ENCODE measurements at places on chromosomes 5 and 9.

DNA sequence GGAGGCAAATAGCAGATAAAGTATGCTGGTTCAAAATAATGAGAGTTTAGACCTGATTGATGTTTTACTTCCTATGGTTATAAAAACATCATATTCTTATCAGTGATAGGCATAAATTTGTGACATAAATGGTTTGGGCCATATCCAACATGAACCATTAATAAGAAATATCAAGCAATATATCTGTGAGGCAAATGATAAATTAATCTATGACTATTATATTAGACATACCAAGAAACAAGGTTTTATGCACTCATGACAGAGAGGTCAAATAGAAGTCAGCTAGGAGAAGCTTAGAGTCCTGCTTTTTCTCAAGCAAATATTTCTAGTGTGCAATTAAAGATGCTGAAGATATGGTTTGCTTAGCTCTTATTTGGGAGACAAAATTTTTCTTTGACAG is 10.4 kb downstream of the SMIM3 start:
- DNase-seq, result no peak

DNA sequence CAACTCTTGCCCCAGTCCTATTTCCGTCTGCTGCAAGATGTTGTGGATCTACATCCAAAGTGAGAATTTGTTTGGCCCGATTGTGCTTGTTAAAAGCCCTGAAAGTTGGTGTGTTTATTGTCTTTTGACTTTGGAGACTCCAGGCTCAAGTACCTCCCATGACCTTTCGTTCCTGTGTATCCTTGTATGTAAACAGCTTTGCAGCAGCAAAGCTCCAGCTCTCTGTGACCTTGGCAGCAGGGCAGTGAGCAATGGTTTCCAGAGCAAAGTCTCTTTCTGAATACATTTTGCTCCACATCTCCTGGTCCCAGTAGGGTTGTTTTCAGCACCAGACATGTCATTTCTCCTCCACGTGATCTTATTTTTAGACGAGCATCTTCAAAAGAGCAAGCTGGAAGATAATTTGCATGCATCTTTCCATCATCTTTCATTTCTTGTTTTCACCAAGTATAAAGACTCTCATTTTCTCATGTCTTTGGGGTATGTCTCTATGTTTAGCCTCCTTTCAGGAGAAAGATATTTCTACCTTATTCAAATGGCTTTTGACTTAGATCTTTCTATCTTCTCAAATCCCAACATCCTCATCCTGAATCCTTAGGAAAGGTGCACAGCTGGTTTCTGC is 68.1 kb upstream of the ERCC6L2 start:
- DNase-seq, result no peak

- DNase-seq, result no peak
Observed at GRCh38 chr9:30746589-30746988, 1637.9 kb upstream of the ACO1 start.

GRCh38 chr9:3391414-3391813 is 134.4 kb downstream of the RFX3 start:
- no peak for DNase-seq

GRCh38 chr5:130110328-130110727 is 206.1 kb downstream of the CHSY3 start:
- DNase-seq, result no peak

DNA sequence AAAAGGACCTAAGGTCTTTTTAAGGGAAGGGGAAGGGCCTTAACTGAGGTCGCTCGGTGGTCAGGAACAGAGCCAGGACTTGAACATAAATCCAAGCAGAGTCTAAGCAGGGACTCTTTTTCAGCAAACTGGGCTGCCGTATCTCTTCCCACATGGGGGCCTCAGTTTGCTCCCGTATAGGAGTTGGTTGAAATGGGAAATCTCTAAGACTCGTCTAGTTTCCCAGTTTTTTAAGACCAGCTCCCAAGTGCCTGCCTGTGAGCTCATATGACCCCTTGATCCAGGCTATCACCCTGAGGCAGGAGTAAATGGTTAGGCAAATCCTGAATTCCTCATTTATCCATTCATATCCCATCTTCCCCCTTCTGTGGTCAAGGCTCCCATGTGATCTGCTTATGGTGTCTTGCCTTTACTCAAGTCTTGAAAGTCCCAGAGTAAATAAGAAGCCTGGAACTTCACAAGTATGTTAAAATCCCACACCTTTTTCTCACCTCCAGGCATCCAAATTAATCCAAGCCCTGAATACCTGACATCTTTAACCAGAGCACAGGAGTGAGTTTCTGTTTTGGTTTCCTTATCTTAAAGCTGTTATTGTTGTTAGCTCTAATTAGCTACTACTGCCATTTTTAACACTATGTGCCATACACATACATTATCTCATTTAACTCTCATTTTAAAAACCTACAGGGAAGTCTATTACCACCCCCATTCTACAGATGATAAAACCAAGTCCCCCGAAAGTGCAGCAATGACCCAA is 3.0 kb downstream of the ARSI start:
- DNase-seq, result no peak

- DNase-seq, result no peak
Observed at GRCh38 chr9:26243726-26244125, 565.5 kb upstream of the TUSC1 start.

- no peak for DNase-seq
Observed at GRCh38 chr5:22079566-22079965, 773.6 kb downstream of the CDH12 start.

DNA sequence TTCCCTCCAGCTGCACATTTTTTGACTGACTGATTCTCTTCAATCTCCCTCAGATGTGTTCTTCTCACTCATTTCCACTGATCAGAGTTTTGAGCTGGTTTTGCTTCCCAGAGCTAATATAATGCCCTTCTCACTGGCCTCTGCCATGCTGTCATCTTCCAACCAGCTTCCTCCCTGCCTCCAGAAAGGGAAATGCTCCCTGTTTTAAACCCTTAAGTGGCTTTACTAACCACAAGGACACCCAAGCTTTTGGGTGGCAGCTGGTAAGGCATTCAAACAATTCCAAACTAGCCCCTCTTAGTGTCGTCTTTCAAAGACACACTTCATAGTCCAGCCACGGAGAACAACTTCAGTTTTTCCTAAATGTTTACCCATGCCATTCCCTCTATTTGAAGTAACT is 172.5 kb downstream of the CRB2 start:
- no peak for DNase-seq

- DNase-seq, result no peak
Observed at GRCh38 chr5:54867310-54867944, 118.0 kb downstream of the ESM1 start.

GRCh38 chr9:106758911-106759310 is 104.1 kb upstream of the ZNF462 start:
- no peak for DNase-seq

DNA sequence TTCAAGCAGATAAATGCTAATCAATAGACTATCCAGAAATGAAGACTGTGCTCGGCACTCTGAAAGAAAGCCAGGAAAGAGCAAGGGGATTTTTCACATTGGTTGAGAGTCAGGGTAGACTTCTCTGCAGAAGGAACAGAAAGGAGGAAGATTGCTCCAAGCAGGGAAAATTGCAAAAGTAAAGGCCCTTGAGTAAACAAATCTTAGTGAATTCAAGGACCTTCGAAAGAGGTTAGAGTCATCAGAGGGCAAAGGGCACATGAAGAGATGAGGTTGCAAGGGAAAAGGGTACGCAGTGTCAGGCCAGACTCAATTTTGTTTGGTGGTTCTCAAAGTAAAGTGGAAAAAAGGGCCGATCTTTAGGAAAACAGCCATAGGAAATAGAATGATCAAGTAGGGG is 157.6 kb upstream of the RAI14 start:
- no peak for DNase-seq

DNA sequence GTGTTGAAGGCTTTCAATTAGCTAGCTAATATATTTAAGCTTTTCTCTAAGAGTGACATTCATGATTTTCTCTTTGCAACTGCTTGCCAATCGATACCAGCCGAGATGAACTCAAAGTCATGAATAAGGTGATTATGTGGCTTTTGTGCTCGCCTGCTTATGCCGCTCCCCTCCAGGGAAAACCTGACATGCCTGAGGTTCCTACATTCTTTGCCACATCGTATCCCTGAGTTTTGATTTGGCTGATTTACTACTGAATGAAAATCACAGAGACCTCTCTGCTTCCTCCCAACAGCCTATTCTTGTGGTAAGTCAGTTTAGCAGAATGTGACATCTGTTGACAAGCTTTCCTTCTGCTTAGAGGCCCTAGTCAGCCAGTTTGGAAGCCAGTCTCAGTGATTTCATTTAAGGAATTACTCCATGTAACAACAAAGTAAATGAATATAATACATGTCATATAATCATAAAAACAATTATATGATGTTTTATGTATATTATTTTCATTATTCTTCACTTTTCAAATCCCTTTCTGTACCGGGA is 513.4 kb downstream of the CSNK1G3 start:
- no peak for DNase-seq

GRCh38 chr5:130731839-130732238 is 433.2 kb downstream of the HINT1 start:
- no peak for DNase-seq

- no peak for DNase-seq
Observed at GRCh38 chr5:92998456-92998855, 582.6 kb downstream of the NR2F1-AS1 start.

- DNase-seq, result no peak
Observed at GRCh38 chr5:143569722-143570567, 166.5 kb upstream of the NR3C1 start.

DNA sequence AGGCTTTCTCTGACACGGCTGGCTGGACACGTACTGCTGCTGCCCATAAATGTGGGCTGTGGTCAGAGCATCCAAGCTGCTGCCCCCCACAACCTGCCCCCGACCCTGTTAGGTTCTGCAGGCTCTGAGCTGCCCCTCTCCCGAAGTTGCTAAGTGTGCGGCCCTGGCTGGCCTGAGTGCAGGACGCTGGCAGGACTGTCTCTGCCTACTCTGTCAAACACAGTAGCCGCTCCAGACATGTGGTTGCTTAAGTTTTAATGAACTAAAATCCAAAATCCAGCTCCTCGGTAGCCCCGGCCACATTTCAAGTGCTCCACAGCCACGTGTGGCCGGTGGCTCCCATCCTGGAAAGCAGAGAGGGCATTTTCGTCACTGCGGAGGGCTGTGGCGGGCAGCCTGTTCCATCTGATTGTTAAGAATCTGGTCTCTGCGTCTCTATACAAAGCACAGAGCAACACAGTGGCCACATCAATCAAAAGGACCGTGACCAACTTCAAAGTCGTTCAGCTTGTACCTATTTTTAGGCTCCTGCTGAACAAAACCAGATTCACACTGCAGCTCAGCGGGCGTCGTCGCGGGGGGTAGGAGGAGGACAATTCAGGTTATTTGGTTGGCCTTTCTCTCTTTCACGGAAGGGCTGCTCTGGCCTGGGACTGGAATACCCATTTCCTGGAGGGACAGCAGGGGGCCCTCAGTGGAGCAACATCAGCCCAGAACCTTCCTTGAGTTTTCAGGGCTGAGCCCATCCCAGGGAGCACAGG is 68.9 kb downstream of the PTCH1 start:
- DNase-seq, result no peak

GRCh38 chr9:71680189-71680980 is 87.9 kb downstream of the CEMIP2 start:
- DNase-seq, result no peak

DNA sequence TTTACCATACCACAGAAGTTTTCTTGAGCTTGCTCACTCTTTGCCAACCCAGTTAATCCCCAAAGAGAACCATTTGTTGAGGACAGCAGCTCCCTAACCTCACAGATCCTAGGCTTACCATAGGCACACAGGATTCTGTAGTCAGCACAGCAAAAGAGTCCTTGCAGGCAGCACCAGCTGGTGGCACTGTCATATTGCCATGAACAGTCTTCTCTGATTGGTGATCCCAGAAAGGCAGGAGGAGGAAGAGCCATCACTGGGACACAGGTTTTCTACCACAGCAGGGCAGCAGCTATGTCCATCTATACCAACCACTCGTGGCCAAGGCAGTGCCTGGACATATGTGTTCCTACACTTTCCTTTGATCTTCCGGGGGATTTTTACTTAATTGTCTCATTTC is 297.1 kb upstream of the CD180 start:
- DNase-seq, result no peak

DNA sequence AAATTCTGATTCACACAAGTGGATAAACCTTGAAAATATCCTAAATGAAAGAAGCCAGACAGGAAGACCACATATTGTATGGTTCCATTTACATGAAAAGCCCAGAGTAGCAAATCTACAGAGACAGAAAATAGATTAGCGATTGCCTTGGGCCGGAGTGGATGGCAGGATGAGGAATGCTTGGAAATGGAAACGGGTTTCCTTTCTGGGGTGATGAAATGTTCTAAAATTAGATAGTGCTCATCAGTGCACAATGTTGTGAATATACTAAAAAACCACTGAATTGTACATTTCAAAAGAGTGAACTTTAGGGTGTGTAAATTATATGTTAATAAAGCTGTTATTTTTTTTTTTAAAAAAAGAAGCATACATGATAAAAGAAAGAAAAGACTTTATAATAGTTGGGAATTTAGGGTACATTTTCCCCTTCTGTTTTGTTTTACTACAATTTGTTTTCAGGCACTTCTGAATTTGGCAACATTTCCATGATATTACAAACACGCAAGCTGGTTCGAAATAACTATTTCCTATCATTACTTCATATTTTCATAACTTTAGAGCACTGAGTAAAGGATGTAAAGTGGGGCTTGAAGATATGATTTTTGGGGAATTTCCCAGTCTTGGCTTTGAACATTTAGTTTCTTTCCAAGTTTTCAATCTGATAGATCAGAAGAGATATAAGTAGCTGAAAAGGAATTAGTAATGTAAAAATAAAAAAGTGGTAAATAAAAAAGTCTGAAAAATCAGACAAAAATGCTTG is 23.9 kb downstream of the SLC35A4 start:
- no peak for DNase-seq

DNA sequence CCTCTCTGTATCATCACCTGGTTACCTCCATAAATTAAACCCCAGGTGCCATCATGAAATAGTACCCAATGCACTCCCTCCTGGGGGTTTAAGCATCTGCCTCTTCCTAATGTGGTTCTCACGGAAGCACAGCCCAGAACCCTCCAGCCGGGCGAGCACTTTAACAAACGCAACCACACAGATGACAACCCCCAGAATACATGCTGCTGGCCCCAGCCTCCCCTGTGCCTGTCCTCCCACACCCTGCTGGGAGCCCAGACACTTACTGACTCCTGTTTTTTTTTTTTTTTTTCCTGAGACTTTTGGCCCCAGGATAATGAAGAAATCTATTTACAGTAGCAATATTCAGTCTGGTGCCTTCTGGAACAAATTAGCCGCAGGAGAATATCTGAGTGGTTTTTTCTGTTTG is 50.0 kb upstream of the COL5A1 start:
- no peak for DNase-seq

- no peak for DNase-seq
Observed at GRCh38 chr9:124809211-124809610, 32.3 kb downstream of the OLFML2A start.
